ENCODE measurements at places on chromosomes 7 and 10.

GRCh38 chr10:86357676-86358075 lies 8.9 kb downstream of the GRID1 start:
- DNase-seq = no peak

- DNase-seq = no peak
These were observed 1084.1 kb upstream of the PHF14 start for GRCh38 chr7:9889554-9889953.

GRCh38 chr7:102830197-102830596 lies 81.4 kb downstream of the FAM185A start:
- DNase-seq = peak; percentile 91

- no peak for DNase-seq
These were observed 41.8 kb upstream of the PPIF start for GRCh38 chr10:79305515-79305914.

GRCh38 chr10:241451-241850 lies 106.2 kb downstream of the ZMYND11 start:
- DNase-seq = no peak

DNA sequence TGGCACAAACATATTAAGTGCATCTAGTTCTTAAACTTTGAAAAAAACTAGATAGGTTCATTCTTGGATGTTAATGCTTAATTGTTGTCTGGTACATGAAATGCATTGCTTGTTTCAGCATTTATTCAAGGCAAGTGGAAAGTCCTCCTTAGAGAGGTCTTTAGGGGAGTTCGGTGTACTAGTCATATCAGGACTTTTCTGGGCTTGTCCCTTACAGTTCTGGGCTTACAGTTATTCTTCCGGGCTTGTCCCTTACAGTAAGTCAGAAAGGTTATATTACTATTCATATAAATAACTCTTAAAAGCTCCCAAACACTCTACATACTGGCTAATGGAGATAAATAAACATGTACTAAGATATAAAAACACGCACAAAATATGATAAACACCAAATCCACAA lies 61.6 kb upstream of the MRLN start:
- no peak for DNase-seq

- DNase-seq = no peak
These were observed 27.9 kb downstream of the ZNF783 start for GRCh38 chr7:149289856-149290255.

DNA sequence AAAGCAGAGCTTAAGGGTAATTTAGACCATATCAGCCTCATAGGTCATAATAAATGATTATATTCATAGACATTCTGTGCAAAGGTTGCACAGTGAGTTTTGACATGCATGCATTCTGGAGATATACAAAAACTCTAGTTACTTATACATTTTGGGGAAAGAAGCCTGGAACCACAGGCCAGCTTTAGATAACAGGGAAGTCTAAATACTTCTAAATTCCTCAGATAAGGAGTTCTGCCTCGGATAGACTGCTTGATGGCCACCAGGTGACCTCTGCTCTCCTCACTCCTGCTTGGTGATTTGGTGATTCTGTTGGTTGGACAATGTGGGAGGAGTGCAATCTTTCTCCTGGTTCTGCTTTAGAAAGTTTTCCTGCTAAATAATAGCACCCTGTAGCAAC lies 77.9 kb downstream of the SGMS1 start:
- no peak for DNase-seq

- no peak for DNase-seq
These were observed 63.7 kb upstream of the IL6 start for GRCh38 chr7:22663357-22663718.

GRCh38 chr10:132163278-132163765 lies 23.4 kb upstream of the DPYSL4 start:
- DNase-seq = no peak

Data from HFF-Myc (cell line).